Activated T-helper 9 cell treated with anti-CD3 and anti-CD28 coated beads, Interleukin-2, amount 50 U/mL, for 16 hours (primary cell): ENCODE measurements at places on chromosomes 7 and 10.

DNA sequence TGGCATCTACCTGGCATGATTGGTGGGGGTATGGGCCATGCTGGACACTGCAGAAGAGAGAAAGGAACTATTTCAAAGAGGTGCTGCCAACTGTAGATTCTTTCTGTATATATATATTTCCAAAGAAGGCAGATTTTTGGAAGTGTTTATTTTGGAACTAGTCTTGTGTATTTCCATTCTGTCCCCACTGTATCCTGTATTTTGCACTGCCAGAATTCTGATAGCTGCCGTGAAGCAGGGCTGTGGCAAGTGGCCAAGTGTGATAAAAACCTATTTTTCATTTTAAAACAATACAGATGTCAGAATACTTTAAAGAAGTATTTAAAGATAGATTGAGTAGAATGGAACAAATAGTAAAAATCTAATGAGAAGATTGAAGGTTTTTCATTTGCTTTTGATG is 17.1 kb downstream of the MCU start:
- DNase-seq = no peak

- DNase-seq = no peak
Measured at GRCh38 chr7:123242467-123243092, 42.8 kb upstream of the SLC13A1 start.

- no peak for DNase-seq
Measured at GRCh38 chr10:17751781-17752445, at the start of gene TMEM236. Gene TMEM236, plus strand, starts transcription at chr10:17752201. Its CDS starts 95 bp downstream, at chr10:17752296.

GRCh38 chr10:89274928-89275327 is 23.4 kb upstream of the LIPA start:
- no peak for DNase-seq

DNA sequence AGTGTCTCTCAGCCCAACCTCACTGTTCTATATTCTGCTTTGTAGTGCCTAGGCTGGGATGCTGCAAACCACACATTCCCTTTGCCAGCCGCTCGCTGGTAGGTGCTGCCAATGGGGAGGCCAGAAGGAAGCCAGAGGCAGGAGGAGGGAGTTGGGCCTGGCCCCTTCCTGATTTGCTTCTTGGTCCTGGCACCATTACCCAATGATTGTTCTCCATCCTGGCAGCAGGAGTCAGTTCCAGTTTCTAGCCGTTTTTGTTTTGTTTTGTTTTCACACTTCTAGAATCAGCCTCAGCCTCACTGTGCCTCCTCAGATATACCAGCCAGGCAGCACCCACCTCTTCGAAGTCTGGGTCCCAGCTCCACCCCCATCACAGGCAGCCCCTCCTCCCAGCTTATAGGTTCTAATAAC is 27.4 kb upstream of the LOXL4 start:
- DNase-seq = no peak

DNA sequence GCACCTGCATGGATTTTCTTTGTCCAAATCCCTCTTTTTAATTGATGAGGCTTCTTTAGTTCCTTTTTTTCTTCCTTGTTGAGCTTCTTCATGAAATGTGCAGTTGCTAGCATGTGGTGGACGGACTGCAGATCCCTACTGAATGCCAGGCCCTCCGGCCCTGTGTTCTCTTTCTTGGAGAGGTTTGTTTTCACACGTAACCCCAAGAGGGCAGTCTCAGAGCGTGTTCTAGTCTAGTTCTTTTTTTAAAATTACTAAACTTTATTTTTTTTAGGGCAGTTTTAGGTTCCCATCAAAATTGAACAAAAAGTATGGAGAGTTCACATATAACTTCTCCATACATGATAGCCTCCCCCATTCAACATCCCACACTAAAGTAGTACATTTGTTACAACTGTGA is 190.0 kb downstream of the CFTR start:
- no peak for DNase-seq

- DNase-seq = no peak
Measured at GRCh38 chr7:99099499-99100077, 44.3 kb downstream of the SMURF1 start.

- DNase-seq = no peak
Measured at GRCh38 chr10:15237351-15237750, 68.9 kb upstream of the NMT2 start.

GRCh38 chr7:83452256-83452655 is 196.7 kb downstream of the SEMA3E start:
- DNase-seq = no peak

DNA sequence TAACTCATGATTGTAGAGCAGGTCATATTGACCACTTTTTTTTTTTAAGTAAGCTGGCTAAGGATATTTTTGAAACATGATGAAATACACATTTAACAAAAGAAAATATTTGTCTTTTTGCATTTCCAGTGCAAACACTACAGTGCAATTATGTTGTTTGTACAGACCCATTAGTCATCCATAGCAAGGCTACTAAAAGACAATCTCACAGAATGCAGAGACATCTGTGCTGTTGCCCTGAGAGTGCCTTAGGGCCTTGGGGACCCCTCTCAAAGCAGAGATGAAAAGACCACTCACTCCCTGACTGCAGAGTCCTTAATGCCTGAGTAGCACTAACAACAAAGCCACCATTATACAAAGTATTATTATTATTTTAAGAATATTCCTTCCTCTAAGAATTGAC is 104.5 kb downstream of the NRCAM start:
- no peak for DNase-seq

DNA sequence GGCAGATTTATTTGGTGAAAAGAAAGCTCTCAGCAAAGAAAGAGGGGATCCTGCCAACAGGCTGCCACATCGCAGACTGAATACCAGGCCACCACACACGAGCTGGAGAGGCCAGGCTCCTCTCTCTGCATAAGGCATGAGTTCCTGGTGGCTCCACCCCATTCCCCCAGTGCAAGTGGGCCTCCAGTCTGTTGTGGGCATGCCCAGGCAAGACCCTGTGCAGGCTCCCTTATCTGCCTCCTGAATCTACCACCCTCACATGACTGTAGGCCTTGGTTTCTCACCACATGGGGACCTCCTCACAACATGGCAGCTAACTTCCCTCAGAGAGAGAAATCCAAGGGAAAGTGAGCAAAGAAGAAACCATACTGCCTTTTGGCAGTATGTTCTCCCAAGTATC is 26.7 kb upstream of the CUL1 start:
- DNase-seq = no peak

DNA sequence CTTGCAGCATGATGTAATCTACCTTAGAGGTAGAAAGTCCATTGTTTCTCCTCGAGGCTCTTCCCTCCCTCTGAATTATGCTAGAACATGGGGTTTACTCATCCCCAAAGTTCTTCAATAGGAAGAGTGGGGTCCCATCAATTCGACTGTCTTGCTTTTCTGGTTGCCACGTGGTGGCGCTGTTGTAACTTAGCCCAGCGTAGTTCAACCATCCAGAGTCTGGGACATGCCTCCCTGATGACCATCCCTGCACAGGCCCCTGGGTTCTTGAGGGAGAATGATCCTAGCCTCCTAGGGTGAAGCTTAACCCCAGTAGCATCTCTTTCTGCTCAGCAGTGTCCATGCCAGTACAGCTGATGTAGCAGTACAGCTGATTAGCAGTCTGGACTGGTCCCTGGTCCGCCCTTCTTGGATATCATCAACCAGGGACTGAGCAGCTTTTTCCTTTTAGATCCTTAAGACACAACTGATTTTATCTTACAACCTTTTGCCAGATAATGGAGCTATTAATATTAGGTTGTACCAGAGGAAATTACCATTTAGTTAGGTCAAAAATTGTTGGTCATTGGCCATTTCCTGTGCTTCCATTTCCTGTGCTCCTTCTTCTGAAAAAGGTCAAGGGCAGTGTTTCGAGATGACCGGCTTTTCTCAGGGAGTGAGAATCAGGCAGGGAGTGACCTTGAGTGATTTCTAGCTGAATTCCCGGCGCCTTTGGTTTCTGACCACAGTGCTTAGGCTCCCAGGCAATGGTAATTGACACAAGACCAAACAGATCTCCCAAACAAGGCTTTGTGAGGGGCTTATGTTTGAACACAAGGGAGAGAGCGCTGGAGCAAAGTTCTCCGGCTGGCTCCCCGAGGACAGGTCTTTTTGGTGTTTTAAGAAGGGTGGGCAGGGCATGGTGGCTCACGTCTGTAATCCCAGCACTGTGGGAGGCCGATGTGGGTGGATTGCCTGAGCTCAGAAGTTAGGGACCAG is 65.4 kb downstream of the TACC2 start:
- no peak for DNase-seq

- DNase-seq = no peak
Measured at GRCh38 chr10:109647627-109648026, 275.7 kb downstream of the XPNPEP1 start.
